HepG2 (cell line): ENCODE measurements at places on chromosomes 6 and 20.

DNA sequence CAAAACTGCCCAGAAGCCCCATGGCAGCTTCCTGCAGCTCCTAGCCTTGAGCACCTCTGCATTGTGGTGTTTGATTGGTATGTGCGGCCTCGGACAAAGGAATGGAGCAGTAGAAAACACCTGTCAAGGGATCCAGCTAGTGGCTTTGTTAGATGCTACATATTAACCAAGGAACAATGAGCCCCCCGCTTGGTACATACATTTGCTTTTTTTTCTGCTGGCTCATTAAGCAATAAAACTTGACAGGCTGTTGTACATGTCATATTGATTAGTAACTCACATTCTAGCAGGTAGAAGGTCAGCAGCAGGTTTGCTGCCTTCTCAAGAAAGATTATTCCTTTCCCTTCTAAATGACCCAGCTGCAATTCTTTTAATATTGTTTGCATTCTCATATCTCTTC is 937 bp downstream of the SPACA1 start:
- no peak for DNase-seq

DNA sequence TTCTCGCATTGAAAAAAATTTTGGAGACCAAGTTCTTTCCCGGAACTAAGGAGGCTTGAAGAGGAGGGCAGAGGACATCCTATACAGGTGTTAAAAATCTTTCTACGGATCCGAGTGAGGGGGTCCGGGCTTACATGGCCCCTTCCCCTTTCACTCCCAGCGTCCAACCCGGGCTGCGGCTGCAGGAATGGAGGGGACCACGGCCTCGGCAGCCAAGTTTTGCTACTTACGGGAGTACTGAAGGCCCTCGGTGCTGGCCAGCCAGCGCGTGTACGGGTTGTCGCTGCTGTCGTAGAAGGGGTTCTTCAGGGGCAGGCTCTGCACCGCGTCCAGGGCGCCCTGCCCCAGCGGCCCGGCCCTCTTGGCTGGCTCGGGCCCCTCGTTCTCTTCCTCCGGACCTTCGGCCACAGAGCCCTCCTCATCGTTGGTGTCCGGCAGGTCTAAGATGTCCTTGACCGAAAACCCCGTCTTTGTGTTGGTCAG is 642 bp downstream of the NKX2-2 start:
- DNase-seq: no peak

DNA sequence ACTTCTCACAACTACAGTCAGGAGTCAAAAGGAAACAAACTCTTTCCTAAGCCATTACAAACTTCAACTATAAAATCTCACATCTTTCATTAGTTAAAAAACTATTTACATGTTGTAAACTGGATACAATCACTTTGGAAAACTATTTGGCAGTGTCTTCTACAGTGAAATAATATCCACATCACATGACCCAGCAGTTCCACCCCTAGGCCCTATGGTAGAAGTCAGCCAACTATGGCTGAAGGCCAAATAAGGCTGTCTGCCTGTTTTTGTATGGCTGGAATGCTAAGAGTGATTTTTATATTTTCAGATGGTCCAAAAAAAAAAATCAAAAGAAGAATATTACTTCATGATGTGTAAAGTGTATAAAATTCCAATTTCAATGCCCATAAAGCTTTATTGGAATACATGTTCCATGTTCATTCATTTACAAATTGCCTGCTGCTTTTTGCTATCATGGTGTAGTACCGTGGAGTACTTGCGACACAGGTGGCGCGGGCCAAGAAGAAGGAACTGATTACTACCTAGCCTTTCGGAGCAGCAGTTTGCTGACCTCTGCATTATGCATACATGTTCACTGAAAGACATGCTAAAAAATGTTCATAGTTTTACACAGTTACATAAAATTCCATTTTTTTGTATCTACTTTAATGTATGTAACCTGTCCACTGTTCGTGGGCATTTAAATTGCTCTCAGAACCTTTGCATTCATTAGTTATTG is 129.0 kb downstream of the KIF16B start:
- no peak for DNase-seq

GRCh38 chr6:134031696-134032255 is 20.6 kb downstream of the SLC2A12 start:
- no peak for DNase-seq

DNA sequence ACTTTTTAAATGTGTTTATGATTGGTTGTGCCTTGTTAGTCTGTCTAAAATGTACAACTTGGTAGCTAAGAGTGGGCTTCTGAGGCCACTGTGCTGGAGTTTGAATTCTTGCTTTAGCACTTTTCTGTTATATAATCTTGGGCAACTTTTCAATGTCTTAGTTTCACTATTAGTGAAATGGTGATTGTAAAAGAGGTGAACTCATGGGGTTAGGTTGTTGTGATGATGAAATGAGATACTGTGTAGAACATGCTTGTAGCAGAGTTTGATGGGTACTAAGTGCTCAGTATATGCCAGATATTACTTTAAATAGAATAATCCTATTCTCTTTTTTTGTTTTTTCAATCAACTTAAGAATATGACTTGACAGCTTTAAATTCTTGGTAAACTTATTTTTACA is 624.7 kb downstream of the CD109 start:
- no peak for DNase-seq

- no peak for DNase-seq
These were observed 11.9 kb downstream of the GPX5 start for GRCh38 chr6:28537509-28538140.

DNA sequence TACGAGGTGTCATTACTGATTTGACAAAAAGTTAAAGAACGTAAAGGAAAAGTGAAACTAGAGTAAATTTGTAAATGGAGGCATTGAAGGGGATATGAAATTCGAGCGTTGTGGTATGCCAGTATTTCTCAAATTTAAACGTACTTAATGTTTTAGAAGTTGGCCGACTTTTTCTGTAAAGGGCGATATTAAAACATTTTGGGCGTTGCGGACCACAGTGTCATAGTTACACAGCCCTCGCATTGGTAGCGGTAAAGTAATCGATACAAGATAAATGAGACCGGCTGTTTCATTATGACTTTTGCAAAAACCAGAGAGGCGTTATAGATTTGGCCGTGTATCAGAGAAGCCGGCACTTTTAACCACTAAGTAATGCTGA is 39.6 kb downstream of the OR2B2 start:
- no peak for DNase-seq

GRCh38 chr6:123940551-123940950 is 136.9 kb downstream of the NKAIN2 start:
- DNase-seq: no peak

DNA sequence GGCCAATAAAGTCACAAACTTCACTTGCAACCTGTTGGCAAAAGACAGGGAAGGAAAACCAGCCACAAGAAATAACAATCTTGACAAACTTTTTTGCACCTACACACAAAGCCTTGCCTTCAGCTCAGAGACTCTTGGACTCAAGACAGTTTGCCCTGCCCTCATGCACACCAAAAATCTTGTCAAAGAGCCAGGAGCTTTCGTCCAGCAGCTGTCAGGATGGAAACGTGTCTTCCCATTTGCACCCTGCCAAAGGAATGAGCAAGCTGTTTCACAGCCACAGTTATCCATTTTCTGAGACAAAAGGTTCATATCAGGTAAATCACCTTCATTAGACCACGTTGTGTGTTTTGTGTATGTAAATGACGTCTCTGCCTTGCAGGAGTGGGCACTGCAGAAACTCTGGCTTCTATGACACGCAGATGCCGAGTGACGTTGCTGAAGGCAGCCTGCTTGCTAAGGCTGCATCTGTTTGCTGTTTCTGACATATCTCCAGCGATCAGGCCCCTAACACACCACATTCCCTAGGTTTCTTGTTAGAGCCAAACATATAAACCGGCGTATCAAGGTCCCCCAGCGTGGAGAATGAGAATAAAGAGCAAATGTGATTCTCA is 193.4 kb downstream of the SYNDIG1 start:
- DNase-seq: no peak

GRCh38 chr20:47276851-47277534 is 79.5 kb downstream of the ZMYND8 start:
- no peak for DNase-seq

- DNase-seq: no peak
These were observed 9.7 kb downstream of the PTCHD4 start for GRCh38 chr6:48101290-48101689.

DNA sequence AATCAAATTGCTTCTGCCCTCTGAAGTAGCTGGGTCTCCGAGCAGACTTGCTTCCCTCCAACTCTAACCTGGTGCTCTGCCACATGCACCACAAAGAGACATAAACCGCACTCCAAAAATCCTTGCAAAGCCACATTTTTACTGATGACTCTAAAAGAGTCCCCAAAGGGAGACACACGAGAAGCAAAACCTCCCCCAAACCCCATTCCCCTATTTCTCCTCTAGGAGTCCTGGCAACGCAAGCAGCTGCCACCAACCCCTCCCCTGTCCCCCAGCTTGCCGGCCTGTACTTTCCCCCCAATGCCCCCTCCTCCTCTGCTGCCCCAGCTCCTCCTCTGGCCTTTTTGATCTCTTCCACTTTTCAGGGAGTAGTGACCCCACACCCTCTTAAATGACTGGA is 180.1 kb upstream of the ARID1B start:
- no peak for DNase-seq

DNA sequence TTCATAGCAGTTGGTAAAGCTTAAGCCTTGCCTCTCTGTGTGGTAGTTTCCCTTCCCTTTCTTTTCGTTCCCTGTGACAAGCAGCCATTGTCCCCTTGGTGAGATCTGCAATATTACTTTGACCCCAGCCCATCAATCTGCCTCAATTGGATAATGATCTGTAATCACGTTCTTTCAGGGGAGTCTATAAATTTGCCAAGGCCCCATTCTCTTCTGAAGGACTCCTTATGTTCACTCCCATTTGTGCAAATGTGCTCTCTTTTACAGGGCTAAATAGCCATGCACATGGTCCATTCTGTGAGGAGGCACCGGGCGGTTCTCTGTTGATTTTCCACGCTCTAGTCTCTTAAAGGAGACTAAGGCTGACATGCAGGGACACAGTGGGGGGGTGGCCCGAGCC is 660.4 kb upstream of the SLC35B3 start:
- no peak for DNase-seq

DNA sequence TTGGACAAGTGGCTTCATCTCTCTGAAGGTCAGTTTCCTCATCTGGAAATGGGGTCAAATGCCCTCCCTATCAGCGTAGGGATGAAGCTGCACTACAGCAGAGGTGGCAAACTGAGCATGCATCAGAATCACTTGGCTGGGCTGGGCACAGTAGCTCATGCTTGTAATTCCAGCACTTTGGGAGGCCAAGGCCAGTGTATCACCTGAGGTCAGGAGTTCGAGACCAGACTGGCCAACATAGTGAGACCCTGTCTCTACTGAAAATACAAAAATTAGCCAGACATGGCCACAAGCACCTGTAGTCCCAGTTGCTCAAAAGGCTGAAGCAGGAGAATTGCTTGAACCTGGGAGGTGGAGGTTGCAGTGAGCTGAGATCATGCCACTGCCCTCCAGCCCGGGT is 6.7 kb upstream of the MMP9 start:
- DNase-seq: no peak

- DNase-seq: no peak
These were observed 135.6 kb upstream of the UST start for GRCh38 chr6:148611213-148611612.

DNA sequence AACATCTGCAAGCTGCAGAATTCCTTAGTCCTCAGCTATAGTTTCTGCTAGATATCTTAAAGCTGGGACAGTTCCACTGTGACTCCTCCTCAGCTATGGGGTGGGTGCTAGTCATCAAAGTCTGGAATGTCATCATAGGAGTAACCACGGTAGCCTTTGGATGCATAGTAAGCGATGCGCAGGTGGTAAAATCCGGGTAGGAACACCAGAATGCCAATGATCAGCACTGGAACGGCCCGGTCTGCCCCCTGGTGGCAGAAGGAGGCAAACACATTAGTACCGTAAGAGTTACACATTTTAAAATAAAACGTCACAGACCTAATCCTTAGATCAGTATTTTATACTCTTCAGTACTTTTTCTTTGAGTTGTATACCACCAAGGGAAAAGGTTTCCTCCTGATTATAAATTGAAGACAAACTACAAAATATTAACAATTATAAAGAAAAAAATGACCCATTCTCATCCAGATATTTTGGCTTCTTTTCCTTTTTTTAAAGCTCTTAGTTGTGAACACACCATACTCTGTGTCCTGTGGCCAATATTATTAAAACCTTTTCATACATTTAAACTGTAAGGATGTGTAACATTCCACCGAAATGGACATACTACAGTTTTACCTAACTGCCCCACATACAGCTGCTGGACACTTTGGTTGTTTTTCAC is 18.9 kb downstream of the PCNA start:
- peak; percentile 63 for DNase-seq

GRCh38 chr20:33840160-33840559 is 29.0 kb downstream of the CHMP4B start:
- no peak for DNase-seq

GRCh38 chr6:168242111-168242939 is 77.3 kb downstream of the DACT2 start:
- no peak for DNase-seq

DNA sequence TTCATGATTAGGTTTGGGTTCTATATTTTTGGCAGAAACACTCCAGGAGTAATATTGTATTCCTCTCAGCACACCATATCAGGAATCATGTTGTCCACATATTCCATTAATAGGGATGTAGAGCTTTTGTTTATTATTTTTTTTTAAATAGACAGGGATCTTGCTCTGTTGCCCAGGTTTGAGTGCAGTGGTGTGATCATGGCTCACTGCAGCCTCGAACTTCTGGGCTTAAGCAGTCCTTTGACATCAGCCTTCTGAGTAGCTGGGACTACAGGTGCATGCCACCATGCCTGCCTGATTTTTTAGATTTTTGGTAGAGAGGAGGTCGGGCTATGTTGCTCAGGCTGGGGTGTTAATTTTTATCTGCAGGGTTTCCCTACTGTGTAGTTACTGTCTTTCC is 12.0 kb downstream of the SCAF8 start:
- no peak for DNase-seq

DNA sequence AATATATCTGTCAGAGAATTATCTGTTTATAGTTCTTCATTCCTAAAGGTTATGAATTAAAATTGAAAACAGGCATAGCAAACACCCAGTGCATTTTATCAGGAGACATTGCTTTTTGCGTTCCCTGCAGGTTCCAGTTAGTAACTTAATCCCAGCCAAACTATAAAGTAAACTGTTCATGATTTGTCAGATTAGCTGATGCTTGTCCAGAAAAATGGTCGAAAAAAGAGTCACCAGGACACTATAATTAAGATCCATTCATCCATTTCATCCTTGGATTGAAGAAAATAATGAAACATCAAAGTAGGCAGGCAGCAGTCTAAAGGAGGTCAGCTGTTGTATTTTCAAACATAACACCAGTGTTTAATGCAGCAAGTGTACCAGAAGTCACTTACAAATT is 75.9 kb downstream of the EPHA7 start:
- DNase-seq: no peak

- no peak for DNase-seq
These were observed 4.1 kb upstream of the CEP250 start for GRCh38 chr20:35451295-35451694.

- DNase-seq: no peak
These were observed 14.1 kb downstream of the OSBPL2 start for GRCh38 chr20:62252342-62252966.

DNA sequence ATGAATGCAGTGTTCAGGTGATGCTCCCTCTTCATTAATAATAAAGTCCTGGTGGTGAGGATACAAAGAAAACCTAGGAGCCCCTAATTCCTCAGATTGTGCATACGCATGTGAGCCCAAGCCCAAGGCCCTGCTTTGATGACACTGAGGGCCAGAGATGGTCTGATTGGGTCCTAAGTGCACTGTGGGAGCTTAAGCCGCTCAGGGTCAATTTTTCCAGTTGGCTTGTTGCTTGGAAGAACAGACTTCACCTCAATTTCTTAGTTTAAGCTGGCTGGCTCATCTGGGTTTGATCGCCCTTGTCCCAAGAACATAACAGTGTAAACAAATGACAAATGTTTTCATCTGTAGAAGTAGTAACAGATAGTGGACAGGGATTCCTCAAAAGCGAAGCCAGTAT is 41.4 kb downstream of the INSM1 start:
- no peak for DNase-seq
